ENCODE measurements at places on chromosomes 7 and 10. TPM values are rescaled to one million over a fixed set of nuclear protein-coding genes. Genes with fewer than 3 reads are reported as not detected.
A peak's percentile ranks its signal among the peaks of the same experiment; 100 is the strongest.

Gene ZNF138
- total RNA-seq: 17.8 TPM

Gene GPRIN2
- total RNA-seq: not detected

Gene KLLN
- total RNA-seq: 2.6 TPM

Gene IFIT2
- 5.7 TPM for total RNA-seq

Gene NPTX2
- not detected for total RNA-seq

Gene MMRN2
- total RNA-seq: 0.27 TPM

Gene SLC29A3
- 3.1 TPM for total RNA-seq

Gene PSMC2
- total RNA-seq: 94.3 TPM

Gene PIP
- total RNA-seq: not detected

Gene FIS1
- 113 TPM for total RNA-seq

Gene PLEKHS1
- 0.07 TPM for total RNA-seq

Gene CALHM3
- not detected for total RNA-seq

Gene FRMD4A
- 0.44 TPM for total RNA-seq

DNA sequence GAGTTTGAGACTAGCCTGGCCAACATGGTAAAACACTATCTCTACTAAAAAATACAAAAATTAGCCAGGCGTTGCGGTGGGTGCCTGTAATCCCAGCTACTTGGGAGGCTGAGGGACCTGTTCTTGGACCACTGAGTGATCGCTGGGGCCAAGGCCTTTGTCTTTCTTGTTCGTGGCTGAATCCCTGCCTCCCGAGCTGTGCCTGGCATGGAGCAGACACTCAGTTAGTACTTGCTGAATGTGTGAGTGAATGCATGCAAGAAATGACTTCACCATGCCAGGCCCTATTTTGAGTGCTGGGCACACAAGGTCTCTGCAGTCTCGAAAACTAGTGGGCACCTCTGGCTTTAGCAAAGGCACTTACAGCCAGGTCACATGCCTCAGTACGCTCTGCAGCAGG, 85.1 kb downstream of the HIP1 start:
- DNase-seq: no peak

GRCh38 chr10:103651783-103652476, 158.4 kb downstream of the NEURL1 start:
- no peak for DNase-seq

DNA sequence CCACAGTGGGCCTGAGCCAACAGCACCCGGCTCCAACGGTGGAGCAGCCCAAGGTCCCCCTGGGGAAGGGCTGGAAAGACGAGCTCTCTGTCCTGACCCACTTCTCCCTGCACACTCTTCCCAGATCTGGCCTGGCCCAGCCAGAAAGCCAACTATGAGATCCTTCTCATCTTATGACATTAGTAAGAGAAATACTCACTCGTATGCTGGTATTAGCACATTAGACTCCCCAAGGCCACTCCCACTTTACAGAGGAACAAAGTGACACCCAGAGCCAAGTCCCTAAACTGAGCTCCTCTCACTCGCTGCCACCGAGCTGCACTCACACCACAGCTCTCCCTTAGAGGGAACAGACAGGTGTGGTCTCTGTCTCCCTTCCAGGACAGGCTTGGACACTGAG, 24.8 kb downstream of the DLG5 start:
- DNase-seq: no peak

DNA sequence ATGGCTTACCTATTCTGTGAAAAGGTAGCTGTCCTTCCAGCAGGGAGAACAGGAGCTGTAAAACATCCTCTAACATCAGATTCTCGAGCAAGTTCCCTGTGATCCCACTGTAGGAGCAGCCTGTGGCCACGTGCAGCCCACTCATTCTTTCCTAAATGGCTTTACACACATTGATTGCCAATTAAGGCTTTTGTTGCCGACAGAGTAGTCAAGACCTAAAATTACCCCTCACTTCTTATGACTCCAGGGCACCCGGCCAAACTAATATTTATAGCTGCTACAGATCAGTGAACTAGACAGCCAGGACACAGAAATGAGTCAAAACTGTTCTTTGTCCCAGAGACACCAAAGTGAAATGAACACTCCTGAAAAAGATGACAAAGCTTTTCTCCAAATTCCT, 832.1 kb downstream of the SORCS3 start:
- no peak for DNase-seq

GRCh38 chr10:70119623-70120022, 13.0 kb downstream of the AIFM2 start:
- DNase-seq: no peak

DNA sequence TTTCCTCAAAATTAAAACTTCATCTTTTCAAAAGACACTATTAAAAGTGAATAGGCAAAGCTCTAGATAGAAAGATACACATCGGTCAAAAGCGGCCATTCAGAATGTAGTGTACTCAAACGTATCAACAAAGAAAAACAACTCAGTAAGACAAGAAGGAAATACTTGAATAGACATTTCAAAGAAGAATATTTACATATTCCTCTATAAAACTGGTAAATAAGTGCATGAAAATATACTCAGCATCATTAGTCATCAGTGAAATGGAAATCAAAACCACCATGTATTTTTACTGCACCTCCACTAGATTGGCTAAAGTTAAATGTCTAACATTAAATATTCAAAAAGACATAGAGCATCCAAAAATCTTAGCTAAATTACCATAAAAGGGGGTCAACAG, 551.1 kb upstream of the SORCS1 start:
- no peak for DNase-seq

- no peak for DNase-seq
Measured at GRCh38 chr10:77768039-77768438, 130.4 kb upstream of the KCNMA1 start.

DNA sequence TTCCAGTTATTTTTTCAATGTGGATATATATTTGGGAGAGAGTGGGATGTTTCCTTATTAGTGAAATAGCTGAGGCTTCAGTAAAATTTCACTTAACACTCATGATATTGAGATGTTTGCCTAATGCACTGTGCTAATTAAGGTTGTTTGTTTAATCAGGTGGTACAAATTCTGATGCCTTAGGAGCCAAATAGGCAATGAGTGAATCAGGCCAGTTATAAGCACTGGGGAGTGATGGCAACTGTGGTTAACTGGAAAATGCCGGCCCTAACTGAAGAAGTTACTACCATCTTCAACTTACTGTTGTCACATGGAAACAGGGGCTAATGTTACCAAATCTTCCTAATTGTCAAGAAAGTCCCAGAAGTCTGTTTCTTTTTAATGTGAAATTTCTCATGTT, 32.0 kb downstream of the VCL start:
- no peak for DNase-seq

GRCh38 chr10:17238445-17239291, 10.6 kb downstream of the VIM start:
- no peak for DNase-seq

- DNase-seq: no peak
Measured at GRCh38 chr10:97109547-97109946, 76.2 kb downstream of the SLIT1 start.

DNA sequence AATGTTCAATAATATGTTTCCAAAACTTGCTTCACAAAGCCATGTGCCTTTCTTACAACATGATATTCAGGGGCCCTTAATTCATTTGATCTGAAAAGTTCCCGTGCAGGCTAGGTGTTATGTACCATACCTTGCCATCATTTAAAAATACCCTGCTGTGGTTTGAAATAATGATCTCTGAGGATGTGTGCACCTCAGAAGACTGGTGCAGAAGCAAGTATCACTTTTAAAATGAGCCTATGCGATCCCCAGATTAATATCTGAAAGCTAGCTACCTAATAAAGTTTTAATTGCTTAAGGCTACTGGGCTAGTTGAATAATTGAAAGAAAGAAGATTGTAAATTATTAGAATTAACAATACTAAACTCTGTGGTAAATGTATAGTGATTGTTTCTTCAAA, 262.4 kb downstream of the CDK14 start:
- DNase-seq: no peak

- DNase-seq: peak; percentile 49
Measured at GRCh38 chr7:75639071-75639885, 99.5 kb downstream of the HIP1 start.

DNA sequence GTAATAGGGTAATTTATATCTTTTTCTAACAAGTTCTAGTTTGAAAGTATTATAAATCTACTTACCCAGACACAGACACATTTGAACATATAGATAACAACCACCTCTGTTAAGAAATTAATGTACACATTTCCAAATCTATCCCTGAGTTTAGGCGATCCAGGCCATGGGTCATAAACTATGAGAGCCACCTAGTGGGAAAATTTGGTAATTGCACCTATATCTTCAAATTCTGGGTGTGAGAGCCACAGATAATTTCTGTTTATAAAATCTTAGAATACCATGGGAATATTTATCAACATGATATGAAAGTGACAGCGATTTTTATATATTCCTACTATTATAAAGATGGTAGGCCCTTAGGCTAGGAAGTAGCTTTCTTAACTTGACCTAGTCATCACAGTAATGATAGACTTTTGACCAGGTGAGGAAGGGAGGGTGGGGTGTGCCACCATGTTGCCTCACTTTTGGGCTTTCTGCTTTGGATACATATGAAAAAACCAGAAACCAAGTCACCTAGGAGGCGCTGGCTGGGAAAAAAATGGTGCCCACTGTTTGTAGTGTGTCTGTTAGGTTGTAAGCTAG, 8.0 kb upstream of the EPHA1 start:
- no peak for DNase-seq

DNA sequence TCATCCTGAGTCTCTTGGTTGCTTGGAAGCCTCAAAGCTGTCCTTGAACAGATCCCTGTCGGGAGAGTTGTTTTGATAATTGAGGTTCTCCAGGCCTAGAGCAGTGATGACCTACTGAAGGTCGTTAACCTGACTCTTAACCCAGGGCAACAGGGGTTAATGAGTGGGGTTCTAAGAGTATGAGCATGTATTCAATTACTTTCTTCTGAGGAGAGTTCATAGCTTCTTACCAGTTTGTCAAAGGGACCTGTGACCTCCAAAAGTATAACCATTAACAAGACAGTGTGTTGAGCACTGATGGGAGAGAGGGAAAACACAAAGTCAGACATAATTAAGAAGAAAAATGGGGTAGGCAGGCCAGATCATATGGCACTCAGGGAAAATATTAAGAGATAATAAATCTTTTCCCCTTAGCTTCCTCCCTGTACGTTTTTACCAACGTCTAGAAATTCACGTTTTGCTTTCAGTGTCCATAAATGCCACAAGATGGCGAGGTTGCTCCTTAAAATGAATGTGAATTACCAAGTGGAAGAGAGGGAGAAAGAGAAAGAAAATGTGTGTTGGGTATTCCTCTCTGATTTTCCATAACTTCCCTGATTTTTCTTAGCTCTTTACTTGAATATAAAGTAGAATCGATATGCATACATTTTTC, 97.6 kb downstream of the SUGCT start:
- DNase-seq: no peak

DNA sequence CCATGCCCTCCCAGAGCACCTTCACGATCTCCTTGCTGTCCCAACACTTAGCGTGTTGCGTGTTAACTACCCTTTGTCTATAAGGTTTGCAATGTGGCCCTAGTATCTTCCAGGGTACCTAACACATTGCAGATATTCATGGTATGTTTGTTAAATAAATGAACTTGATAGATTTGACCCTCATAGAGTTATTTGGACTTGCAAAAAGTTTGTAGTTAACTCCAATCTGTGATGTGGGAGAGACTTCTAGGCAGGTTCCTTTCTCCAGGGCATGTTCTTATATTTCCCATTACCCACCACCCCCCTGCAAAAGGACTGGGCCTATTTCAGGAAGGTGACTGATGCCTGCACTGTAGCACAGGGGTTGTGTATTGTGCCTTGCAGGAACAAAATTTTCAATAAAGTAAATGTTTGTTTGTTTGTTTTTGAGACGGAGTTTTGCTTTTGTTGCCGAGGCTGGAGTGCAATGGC, 612 bp downstream of the HILPDA start:
- no peak for DNase-seq

- DNase-seq: no peak
Measured at GRCh38 chr10:60414111-60414510, 24.4 kb upstream of the ANK3 start.

GRCh38 chr10:121183707-121184106, 332.5 kb downstream of the WDR11 start:
- no peak for DNase-seq

DNA sequence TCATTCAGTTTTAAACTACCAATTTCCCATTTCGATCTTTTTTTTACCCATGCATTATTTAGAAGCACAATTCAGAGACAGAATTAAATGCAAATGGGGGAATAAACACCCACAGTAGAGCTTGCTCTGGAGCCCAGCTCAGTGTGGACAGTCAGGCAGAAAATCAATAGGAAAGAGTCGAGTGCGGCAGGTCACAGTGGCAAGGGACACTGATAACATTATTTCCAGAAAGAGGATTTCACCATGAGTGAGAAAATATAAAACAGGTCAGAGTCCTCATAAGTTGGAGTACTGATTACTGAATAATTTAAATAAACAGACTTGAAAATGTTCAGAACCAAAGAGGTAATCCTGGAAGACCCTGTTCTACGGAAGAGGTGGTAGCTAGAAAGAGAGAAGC, 532.5 kb downstream of the CCSER2 start:
- no peak for DNase-seq

GRCh38 chr7:91240376-91240941, 23.8 kb upstream of the FZD1 start:
- DNase-seq: no peak

GRCh38 chr7:87220026-87220733, 648 bp upstream of the TMEM243 start:
- peak; percentile 84 for DNase-seq

GRCh38 chr7:22949944-22950343, 64.0 kb downstream of the HYCC1 start:
- DNase-seq: no peak

- DNase-seq: no peak
Measured at GRCh38 chr10:53361936-53362335, 589.4 kb upstream of the MBL2 start.

GRCh38 chr10:4698075-4698474, 127.9 kb upstream of the AKR1E2 start:
- DNase-seq: no peak

GRCh38 chr7:154338701-154339506, 286.7 kb downstream of the DPP6 start:
- no peak for DNase-seq

DNA sequence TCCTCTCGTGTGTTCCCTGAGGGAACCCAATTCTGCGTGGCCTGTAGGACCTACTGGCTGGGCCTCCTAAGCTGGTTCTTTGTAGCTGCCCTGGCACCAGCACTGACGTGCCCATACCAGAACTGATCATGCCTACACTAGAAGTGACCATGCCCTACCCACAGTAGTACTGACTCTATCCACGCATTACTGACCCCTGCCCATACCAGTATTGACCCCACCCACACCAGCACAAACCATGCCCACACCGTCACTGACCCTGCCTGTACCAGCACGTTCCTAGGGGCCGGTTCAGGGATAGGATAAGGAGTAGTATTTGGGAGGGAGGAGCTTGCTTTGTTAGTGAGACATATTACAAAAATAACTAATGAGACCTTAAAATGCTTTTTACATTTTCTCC, 88.0 kb downstream of the DOCK1 start:
- no peak for DNase-seq

- DNase-seq: no peak
Measured at GRCh38 chr7:133135451-133135850, 53.6 kb upstream of the CHCHD3 start.
